ENCODE measurements at places on chromosomes 5 and 9. TPM values are rescaled to one million over a fixed set of nuclear protein-coding genes. Genes with fewer than 3 reads are reported as not detected.

TMOD1 gene
- 34.7 TPM for total RNA-seq

ENHO gene
- not detected for total RNA-seq

GARIN3 gene
- total RNA-seq, result not detected

GMCL2 gene
- not detected for total RNA-seq

PCDHGB4 gene
- total RNA-seq, result not detected

CIZ1 gene
- 330 TPM for total RNA-seq

DNA sequence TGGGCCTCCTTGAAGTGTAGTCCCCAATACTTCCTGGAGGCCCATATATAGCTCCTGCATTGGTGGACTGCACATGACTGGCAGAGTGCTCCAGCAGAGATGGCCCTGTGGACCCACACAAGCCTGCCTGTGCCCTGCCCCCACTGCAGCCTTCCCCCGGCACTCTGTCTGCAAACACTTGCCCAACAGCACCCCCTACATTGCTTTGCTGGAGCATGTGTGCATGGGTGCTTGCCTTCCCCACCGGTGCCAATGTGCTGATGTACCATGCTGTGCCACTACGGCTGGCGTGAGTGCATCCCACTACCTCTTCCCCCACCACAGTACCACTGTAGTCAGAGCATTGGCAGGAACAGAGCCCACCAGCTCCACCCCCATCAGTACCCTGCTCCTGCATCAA lies 563.6 kb upstream of the CTNND2 start:
- DNase-seq, result no peak

DNA sequence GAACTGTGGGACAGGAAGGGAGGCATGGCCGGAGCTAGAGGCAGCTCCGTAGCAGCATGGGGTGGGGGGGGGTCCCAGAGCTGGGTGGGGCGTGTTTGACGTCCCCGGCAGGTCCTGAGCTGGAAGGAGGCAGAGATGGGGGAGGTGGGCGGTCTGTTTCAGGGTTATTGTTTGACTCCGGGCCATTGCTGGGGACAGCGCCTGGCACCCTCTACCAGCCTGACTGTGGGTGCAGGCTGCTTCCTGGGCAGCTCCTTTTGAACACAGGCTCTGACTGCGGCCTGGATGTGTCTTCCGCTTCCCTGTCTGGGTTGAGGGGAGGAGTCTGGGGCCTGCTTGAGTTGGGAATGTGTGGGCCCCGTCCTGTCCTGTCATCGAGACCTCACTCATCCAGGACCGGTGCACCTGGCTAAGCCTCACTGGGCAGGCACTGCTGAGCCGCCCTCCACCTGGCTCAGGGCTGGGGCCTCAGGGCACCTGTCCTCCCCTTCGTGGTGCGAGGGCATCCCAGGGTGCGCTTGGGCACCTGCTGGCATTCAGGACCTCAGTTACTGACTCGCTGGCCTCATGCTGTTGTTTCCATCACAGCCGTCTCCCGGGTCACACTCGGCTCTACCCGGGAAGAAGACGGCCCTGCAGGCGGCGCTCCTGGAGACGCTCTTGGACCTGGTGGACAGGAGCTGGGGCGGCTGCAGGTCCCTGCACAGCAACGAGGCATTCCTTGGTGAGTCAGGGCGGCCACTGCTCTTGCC lies 26.5 kb downstream of the CEP72 start:
- DNase-seq, result no peak

DNA sequence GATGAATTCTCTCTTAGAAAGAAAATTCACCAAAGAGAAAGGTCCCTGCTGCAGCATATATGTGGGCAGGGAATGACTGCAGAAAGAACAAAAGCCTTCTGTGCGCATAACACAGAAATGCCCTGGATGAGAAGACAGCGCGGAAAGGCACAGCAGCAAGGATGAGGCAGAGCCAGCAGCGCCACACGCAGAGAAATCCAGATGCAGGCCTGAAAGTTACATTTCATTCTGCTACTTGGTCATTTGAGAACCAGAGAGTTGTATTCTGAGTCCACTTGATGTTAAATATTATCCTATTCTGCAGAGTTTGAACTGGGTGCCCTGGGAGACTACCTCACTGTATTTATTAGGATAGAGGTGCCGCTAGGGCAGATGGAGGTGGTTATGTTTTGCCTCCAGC lies 68.5 kb downstream of the GLDC start:
- no peak for DNase-seq

DNA sequence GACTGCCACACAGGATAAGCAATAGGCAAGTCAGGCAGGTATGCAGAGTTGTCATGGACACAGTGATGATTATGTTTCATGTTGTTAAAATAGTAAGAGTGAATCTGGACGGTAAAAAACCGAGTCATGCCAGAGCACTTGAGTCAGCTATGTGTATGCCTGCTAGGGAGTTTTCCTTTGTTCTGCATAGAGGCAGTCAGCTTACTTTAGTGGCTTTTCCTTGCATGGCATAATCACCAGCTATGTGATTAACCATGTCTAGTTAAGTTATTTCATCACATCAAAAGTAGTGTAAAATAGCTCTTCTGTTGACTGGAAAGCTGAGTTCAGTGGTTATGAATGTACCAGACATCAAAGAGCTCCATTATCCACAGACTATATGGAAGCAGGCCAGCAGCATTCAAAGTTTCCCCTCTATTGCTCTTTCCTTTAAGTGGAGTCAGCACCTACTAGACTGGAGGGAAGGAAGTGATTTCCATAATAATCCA lies 989.8 kb downstream of the TLE1 start:
- no peak for DNase-seq

DNA sequence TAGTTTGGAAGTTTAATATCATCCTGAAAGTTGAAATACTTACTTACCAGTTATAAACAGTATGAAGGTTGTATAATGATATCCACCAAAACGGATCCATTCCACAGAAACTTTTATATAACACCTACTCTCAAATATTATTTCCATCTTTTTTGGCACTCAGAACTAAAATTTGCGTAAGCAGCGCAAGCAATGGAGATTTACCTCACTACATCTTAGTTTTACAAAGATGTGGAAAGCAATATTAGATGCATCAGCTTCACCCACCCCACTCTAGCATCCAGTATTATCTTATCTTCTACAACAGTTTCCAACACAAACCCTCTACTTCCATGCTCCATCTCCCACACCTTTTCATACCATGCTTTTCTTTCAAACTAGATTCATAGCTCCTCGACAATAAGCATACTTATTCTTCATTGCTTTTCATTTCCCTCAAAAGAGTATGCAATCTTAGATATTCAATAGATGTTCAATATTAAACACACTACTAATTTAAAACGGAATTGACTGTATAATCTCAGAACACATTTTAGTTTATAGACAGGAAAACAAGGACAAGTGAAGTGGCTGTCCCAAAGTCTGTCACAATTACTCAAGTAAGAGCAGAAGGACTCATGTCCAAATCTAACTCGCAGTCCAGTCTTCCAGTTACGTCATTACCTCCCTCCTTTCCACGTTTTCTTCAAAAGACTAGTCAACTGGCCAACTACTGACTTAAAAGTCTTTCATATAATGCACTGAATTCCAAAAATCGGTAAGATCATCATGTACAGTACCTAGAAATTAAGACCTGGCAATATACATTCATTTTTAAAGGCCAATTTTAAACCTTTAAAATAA lies 2.2 kb downstream of the PPP2CA start:
- DNase-seq, result peak; percentile 55

DNA sequence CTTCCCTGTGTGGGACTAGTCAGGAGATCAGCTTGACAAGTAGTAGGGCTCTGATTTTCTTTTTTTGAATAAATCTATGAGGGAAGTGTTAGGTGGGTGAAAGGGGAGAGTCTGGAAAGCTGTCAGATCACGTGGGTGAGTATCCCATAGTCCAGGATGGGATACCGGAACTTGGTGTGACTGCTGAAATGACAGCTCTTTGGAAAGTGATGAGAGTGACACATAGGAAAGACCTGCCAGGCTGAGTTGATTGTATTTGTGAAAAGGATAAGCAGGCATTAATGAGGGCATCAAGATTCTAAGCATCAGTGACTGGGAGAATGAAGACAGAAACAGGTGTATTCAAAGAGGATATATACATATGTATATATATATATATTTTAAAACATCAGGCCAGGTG lies 35.6 kb downstream of the ACTBL2 start:
- DNase-seq, result no peak

- peak; percentile 62 for DNase-seq
Observed at GRCh38 chr5:150143350-150144245, 12.0 kb downstream of the PDGFRB start.

DNA sequence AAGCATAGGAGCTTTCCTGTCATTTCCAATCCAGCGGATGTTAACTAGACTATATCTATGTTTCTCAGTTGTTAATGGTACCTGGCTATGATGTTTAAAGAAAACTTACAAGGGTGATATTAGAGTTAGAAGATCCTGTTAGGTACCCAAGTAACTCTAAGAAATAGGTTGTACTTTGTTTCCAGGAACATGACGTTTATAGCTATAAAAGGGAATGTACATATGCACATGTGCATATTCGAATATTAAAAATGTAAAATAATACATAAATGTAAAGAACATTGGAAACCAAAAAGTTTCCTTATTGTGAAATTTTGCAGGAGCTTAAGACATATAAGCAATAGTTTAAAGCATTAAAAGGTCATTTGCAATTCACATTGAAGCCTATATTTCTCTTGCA lies 247.7 kb upstream of the EDIL3 start:
- DNase-seq, result no peak

DNA sequence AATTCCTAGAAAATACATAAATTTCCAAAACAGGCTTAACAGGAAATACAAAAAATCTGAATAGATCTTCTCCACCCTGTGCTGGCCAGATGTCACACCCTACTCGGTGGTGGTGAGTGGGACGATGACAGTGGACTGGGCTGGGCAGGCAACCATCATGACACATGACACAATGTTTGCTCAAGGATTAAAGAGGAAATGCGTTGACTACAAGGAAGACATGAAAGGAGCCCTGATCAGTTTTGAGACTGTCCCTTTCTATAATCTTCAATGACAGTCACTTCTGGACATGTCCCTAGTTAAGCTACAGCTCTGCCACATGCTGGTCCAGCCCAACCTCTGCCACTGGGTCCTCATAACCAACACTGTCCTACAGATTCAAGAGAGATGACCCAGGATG lies 99.8 kb downstream of the ZDHHC21 start:
- peak; percentile 20 for DNase-seq

DNA sequence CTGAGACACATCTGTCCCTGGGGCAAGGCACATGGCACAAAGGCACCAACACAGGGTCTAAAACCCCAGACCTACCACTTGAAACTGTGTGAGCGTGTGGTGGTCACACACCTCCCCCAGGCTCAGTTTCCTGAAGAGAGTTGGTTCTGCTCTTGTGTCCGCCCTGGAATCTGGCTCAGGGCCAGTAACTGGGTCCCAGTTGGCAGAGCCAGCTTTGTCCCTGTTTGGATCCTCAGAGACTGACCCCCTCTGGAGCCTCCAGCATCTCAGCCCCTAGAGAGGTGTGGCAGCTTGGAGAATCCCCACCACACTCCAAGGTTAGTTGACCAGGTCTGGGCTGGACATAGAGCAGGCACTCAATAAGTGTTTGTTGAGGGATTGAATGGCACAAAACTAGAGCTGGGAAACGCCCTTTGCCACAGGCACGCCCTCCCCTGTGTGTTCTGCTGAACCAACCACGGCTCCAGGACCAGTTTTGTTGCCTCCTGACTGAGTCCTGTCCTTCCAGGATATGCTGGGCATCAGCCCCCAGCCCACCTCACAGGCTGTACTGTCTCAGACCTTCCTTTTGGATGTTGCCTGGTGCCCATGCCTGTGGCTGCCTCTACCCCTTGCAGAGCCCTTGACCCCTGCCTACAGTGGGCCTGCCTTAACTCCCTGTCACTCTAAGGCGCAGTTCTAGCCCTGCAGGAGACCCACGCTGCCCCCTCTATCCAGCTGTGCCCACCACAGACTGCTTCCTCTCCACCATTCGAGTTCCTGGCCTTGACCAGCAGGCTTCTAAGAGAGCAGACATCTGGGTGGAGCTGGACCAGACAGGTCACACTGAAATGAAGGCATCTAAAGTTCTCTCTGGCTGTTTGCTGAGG lies 3.8 kb upstream of the PDLIM4 start:
- no peak for DNase-seq

DNA sequence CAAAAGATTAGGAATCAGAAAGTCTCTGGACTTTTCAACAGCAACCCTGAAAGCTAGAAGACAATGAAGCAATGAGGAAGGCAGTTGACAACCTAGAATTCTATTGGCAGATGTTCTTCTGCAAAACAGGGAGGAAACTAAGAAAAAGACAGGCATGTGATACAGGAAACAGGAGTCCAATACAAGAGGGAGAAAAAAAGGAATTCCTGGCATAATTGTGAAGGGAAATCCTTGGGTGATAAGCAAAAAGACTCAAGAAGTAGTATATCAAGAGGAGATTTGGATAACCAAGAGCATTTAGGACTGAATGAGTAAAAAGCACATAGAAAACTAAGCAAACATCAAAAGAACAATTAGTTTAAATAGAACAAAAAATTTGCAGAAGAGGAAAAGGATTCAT lies 58.6 kb downstream of the LPAR1 start:
- DNase-seq, result no peak

DNA sequence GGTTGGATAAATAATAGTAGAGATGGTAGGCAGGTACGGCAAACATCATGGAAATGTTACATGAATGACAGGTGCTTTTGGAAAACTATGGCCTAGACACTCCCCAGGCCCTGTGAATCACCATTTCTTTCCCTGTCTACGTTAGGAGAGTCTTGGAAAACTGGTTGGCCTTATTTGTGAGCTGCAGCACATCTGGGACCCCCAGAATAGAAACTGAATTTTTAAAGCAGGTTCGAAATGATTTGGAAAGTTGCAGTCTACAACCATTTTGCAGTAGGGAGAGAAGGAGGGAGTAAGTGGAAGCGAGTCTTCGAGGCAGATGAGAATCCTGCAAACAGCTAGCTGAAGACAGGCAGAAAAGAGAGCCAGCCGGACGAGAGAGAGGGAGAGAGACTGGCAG lies 13.0 kb downstream of the C1QTNF2 start:
- DNase-seq, result no peak

DNA sequence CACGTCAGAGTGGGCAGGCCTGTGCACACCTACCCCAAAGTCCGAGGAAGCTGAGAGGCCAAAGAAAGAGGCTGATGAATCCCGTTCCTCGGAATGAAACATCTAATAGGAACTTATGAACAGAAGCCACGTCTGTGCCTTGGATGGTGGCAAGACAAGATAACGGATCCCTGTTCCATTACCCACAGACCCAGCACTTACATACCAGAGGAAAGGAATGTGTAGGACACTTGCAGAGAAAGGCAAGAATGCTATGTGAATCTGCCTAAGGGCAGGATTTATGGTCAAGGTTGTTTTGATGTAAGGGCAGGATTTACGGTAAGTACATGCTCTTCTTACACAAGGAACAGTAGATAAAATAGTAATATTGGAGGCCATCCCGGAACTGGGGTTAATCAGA lies 93.2 kb downstream of the WDR41 start:
- DNase-seq, result no peak

DNA sequence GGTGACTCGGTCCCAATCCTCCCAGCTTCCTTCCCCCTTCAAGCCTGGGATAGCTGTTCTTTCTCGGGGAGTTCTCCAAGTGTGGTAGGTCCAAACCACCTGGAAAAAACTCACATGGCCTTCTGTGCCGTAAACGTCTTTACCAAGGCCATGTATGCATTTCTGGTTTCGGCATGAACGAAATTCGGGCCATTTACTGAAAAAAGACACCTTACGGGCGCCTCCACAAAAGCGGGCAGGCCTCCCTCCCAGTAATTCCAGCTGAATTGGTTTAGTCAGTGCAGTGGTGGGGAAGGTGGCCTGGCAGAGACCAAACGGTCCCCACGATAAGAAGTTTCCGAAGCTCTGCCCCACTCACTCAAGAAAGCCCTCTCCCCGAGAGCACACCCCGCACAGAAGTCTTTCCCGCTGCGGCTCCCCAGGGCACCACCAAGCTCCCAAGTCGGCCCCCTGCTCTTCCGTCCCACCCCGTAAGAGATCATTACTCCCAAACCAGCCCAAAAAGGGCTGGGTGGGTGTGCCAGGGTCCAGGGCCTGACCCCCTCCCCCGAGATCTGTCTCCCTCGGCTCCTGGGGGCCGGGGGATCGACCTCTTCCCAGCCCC lies 86.3 kb upstream of the MELK start:
- DNase-seq, result peak; percentile 8

Data from K562 (cell line).